MM.1S (cell line): ENCODE measurements at places on chromosomes 7 and 10.

- DNase-seq: no peak
- no peak overlapping the region for H3K4me3 ChIP-seq
- H3K27me3 ChIP-seq: no peaks in the 10 kb centered on the region
- H3K36me3 ChIP-seq: no peaks in the 10 kb centered on the region
Observed at GRCh38 chr10:78953113-78953798, 115.5 kb upstream of the ZMIZ1 start.

DNA sequence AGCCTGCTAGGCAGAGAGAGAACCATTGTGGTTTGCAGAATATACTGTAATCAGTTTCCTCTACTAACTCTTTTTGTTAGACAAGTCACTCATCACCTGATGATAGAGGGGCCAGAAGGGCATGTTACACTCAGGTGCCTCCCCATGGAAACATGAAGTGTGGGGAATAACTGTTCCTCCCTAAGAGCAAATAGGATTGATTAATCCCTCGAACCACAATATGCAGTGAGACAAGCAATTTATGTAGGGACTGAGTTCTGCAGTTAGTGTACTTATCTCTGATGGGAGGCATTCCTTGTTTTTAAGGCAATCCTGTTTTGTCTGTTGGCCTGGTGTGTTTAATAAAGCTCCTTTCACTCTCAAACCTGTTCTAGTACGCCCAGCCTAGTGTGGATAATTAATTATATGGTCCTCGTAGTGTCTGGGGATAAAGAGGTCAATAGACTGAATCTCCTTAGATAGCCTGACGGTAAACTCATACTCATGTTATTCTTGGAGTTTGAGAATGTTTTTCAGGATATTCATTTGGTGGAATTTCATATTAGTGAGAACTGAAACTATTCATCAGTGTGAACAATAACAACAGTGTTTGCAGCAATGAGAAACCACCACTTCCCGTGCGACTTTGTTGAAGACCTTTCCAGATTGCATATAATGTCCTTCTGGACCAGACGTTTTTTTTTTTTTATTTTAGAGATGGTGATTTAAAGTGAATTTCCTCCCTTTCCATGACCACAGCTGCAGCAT, 344.8 kb upstream of the FZD8 start:
- H3K27me3 ChIP-seq: no peaks in the 10 kb centered on the region
- no peak for DNase-seq
- no peaks in the 10 kb centered on the region for H3K36me3 ChIP-seq
- 0 out of 2 replicates have a peak, but pooled peaks cover 3% of the 10 kb centered on the region for H3K4me1 ChIP-seq
- H3K4me3 ChIP-seq: no peak overlapping the region
- H3K27ac ChIP-seq: no peak overlapping the region

GRCh38 chr10:85532773-85533172, 833.8 kb downstream of the GRID1 start:
- no peak overlapping the region for H3K4me3 ChIP-seq
- no peaks in the 10 kb centered on the region for H3K36me3 ChIP-seq
- H3K27ac ChIP-seq: no peak overlapping the region
- DNase-seq: no peak
- H3K27me3 ChIP-seq: no peaks in the 10 kb centered on the region

- no peak overlapping the region for H3K27ac ChIP-seq
- H3K4me3 ChIP-seq: no peak overlapping the region
- H3K27me3 ChIP-seq: no peaks in the 10 kb centered on the region
- H3K36me3 ChIP-seq: no peaks in the 10 kb centered on the region
- no peaks in the 10 kb centered on the region for H3K4me1 ChIP-seq
Observed at GRCh38 chr7:106820321-106821217, 44.5 kb upstream of the PIK3CG start.

DNA sequence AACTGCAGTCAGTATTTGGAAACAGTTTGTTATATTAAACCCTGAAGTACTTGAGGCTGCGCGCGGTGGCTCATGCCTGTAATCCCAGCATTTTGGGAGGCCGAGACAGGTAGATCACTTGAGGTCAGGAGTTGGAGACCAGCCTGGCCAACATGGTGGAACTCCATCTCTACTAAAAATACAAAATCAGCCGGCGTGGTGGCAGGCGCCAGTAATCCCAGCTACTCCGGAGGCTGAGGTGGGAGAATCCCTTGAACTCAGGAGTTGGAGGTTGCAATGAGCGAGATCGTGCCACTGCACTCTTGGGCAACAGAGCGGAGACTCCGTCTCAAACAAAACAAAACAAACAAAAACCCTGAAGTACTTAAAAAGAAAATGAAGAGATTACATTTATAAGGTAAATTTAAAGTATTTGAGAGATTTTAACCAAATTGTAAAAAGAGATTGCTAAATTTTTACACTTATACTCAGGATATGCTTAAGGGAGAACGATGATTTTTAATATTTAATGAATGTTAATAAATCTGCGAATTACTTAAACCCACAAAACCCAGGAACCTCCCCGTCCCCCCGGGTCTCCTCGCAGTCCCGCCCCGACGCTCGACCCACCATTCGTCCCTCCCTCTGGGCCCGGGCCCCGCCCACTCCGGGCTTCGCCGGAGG, 425 bp upstream of the MTG1 start:
- H3K27ac ChIP-seq: peak overlapping the region; percentile 80; the same call in 1 of the 2 replicates
- no peaks in the 10 kb centered on the region for H3K27me3 ChIP-seq
- H3K4me3 ChIP-seq: peak overlapping the region; percentile 94; the same call in 1 of the 2 replicates
- no peak for DNase-seq

DNA sequence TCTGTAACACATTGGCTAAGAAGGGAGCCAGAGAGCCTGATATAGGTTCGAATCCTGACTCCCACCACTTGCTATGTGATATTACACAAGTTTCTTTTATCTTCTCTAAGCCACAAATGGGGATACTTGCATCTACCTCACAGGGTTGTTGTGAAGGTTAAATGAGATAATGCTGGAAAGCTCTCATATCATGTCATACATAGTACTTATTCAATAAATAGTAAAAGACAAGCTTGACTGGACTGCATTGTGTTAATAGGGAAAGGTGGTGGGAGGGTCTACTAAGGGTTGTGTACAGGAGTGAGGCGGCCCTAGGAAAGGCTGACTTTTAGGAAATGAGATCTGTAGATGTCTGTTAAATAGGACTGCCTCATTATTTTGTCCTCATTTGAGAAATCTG, 35.8 kb upstream of the DNMBP start:
- no peaks in the 10 kb centered on the region for H3K27me3 ChIP-seq
- H3K36me3 ChIP-seq: no peaks in the 10 kb centered on the region
- no peak overlapping the region for H3K4me3 ChIP-seq
- no peak overlapping the region for H3K27ac ChIP-seq
- no peaks in the 10 kb centered on the region for H3K4me1 ChIP-seq
- no peak for DNase-seq

- H3K27ac ChIP-seq: no peak overlapping the region
- DNase-seq: peak; percentile 80
- H3K36me3 ChIP-seq: no peaks in the 10 kb centered on the region
- H3K4me1 ChIP-seq: no peaks in the 10 kb centered on the region
Observed at GRCh38 chr10:89793649-89794254, 92.4 kb downstream of the KIF20B start.

- H3K27ac ChIP-seq: no peak overlapping the region
- H3K4me1 ChIP-seq: no peaks in the 10 kb centered on the region
- H3K36me3 ChIP-seq: no peaks in the 10 kb centered on the region
- 0 out of 2 replicates have a peak, but pooled peaks cover 6% of the 10 kb centered on the region for H3K27me3 ChIP-seq
Observed at GRCh38 chr7:85184599-85185423, 2.0 kb downstream of the SEMA3D start.

GRCh38 chr7:96723622-96724021, 14.0 kb upstream of the SEM1 start:
- DNase-seq: no peak
- H3K4me1 ChIP-seq: no peaks in the 10 kb centered on the region
- H3K27ac ChIP-seq: no peak overlapping the region
- no peaks in the 10 kb centered on the region for H3K36me3 ChIP-seq
- no peaks in the 10 kb centered on the region for H3K27me3 ChIP-seq

DNA sequence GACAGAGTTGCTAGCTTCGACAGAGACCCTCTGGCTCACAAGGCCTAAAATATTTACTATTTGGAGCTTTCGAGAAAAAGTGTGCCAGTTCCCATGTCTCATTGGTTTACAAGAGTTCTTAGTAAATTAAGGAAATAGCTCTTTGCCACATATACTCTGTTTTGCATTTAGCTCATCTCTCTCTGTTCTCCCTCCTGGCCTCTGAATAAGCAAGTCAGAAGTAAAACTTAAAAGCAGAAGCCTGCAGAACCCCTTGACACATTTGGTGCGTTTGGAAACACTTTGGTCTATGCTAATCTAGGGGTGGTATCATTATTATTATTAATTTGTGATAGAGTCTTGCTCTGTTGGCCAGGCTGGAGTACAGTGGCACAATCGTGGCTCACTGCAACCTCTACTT, 6.4 kb downstream of the CARD11 start:
- no peak overlapping the region for H3K27ac ChIP-seq
- H3K4me1 ChIP-seq: no peaks in the 10 kb centered on the region
- no peak for DNase-seq
- H3K27me3 ChIP-seq: no peaks in the 10 kb centered on the region
- H3K4me3 ChIP-seq: no peak overlapping the region
- H3K36me3 ChIP-seq: no peaks in the 10 kb centered on the region

DNA sequence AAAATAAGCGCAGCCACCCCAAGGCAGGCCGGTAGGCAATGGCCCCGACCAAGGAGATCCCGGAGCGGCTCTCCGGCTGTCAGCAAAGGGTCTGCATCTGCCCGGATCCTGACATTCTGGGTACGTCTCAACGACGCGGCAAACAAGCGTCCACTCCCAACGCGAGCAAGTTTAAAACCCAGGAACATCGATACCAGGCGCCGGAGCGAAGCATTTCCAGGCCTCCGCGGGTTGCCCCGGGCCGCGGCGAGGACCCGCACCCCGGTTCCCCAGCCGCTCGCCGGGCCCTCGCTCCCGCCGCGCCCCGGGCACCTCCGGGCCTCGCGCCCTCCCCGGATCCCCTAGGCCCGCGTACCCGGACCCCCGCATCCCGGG, 453 bp downstream of the URGCP start:
- H3K4me3 ChIP-seq: peak overlapping the region; percentile 86
- H3K27me3 ChIP-seq: no peaks in the 10 kb centered on the region
- H3K27ac ChIP-seq: no peak overlapping the region
- DNase-seq: peak; percentile 34
- H3K36me3 ChIP-seq: no peaks in the 10 kb centered on the region

GRCh38 chr7:21426286-21427181, 1.3 kb upstream of the SP4 start:
- peak; percentile 8 for DNase-seq
- H3K36me3 ChIP-seq: no peaks in the 10 kb centered on the region
- H3K4me3 ChIP-seq: peak overlapping the region; percentile 68
- peak overlapping the region; percentile 57; the same call in 1 of the 2 replicates for H3K27ac ChIP-seq
- no peaks in the 10 kb centered on the region for H3K27me3 ChIP-seq
- H3K4me1 ChIP-seq: peaks cover 8% of the 10 kb centered on the region

DNA sequence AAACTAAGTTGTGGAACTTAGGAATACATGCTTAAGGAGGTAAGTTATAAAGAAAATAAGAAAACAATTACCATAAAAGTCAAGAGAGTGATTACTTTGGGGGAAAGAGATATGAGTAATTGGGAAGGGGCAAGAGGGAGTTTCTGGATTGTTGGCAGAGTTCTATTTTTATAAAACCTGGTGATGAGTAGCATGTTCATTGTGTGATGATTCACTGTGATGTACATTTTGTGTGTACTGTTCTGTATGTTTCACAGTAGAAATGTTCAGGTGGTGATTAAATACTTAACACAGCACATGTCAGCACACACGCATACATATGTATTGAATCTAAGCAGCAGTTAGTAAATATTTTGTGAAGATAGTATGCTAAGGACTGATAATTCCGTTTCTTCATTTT, 9.7 kb upstream of the OIT3 start:
- no peaks in the 10 kb centered on the region for H3K36me3 ChIP-seq
- no peak overlapping the region for H3K4me3 ChIP-seq
- H3K4me1 ChIP-seq: no peaks in the 10 kb centered on the region
- no peak for DNase-seq

DNA sequence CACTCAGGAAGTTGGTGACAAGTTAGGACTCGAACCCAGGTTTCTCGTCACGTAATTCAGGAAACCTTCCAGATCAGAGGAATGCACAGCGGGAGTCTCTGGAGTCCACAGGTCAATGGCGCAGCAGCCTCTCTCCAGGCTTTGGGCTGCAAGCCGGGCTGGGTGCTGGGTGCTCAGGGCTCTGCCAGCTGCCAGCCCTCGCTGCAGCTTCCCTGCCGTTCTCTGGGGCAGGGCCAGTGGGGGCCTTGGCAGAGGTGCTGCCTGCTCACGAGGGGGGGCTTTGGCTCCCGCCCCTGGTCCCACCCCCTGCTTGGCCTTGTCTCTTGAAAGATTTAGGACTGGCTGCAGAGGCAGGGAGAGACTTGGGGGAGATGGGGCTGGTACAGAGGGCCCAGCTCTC, at the start of gene TACR2:
TSS of gene TACR2 (minus strand) at position 224 of the 400 bp plus-strand sequence. CDS start 595 bp downstream, outside the sequence.
- peaks cover 28% of the 10 kb centered on the region; the same call in 1 of the 2 replicates for H3K27me3 ChIP-seq
- H3K4me3 ChIP-seq: no peak within 1 kb of the TSS
- no peak within 1 kb of the TSS for H3K27ac ChIP-seq
- no peaks in the 10 kb centered on the region for H3K36me3 ChIP-seq

DNA sequence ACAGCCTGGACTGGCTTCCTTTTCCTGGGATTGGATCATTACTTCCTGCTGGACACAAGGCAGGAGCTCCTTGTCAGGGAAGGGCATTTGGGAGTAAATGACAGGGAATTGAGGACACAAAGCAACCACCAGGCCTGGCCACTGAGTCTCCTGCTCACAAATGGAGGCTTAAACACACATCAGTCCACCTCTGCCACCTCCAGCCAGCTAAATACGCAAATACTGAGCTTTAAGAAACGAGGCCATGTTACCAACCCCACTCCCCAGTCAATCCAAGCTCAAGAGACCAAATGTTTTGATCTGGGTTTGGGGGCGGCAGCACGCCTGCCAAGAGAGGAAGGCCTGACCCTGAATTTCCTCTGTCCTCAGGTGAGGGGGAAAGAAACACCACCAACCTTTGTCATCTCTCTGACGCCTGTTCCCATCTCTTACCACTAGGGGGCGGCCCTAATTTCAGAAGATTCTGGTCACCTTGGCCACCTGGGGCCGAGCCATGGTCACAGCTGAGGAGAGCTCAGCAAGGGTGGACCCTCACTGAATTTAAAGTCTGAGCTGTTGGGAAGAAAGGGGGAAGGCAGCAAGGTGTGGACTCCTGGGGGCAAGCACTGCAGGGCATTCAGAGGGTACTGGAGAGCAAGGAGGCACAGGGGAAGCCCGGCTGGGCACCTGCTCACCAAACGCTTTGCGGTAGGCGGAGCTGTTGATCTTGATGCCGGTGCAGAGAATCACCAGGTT, 16.5 kb downstream of the AIFM2 start:
- H3K36me3 ChIP-seq: no peaks in the 10 kb centered on the region
- no peak overlapping the region for H3K27ac ChIP-seq
- H3K4me1 ChIP-seq: no peaks in the 10 kb centered on the region
- H3K27me3 ChIP-seq: no peaks in the 10 kb centered on the region

- no peaks in the 10 kb centered on the region for H3K4me1 ChIP-seq
- DNase-seq: no peak
- no peaks in the 10 kb centered on the region for H3K27me3 ChIP-seq
- no peaks in the 10 kb centered on the region for H3K36me3 ChIP-seq
- no peak overlapping the region for H3K4me3 ChIP-seq
Observed at GRCh38 chr7:33880787-33881186, 24.6 kb upstream of the BMPER start.
